Activated T-cell treated with anti-CD3 and anti-CD28 coated beads, Interleukin-2, amount 50 U/mL, for 72 hours (primary cell): ENCODE measurements at places on chromosomes 3 and 15. TPM values are rescaled to one million over a fixed set of nuclear protein-coding genes. Genes with fewer than 3 reads are reported as not detected.

Gene WNT5A
- 1.8 TPM for total RNA-seq

Gene LIPH
- 0.19 TPM for total RNA-seq

Gene KLHL6
- total RNA-seq: 88.8 TPM

Gene GPR176
- total RNA-seq: 0.41 TPM

Gene ZIC1
- total RNA-seq: not detected

Gene FSIP1
- total RNA-seq: 0.60 TPM

Gene KNL1
- total RNA-seq: 32.5 TPM

Gene IMPG2
- 0.86 TPM for total RNA-seq

Gene LMCD1
- total RNA-seq: 2.2 TPM

Gene CTXN2
- total RNA-seq: not detected

Gene RHO
- total RNA-seq: not detected

Gene DMXL2
- 10.8 TPM for total RNA-seq

Gene PPCDC
- 29.6 TPM for total RNA-seq

Gene BFSP2
- not detected for total RNA-seq

Gene CCR9
- 0.14 TPM for total RNA-seq

Gene CNTN3
- not detected for total RNA-seq

Gene CHDH
- 0.69 TPM for total RNA-seq

Gene ABI3BP
- total RNA-seq: not detected

Gene HESX1
- total RNA-seq: 0.72 TPM

Gene LOXL1
- total RNA-seq: 1.9 TPM

Gene FGD5
- total RNA-seq: not detected

Gene NR2E3
- not detected for total RNA-seq

Gene NPAP1
- total RNA-seq: not detected

Gene P4HTM
- 42.0 TPM for total RNA-seq

Gene GOLGA8G
- total RNA-seq: not detected

Gene GOLGA8O
- 2.8 TPM for total RNA-seq

Gene UMPS
- total RNA-seq: 36.8 TPM

Gene SERPINI1
- 3.7 TPM for total RNA-seq

Gene TRIM59
- total RNA-seq: 39.9 TPM

Gene GRAMD1C
- 3.0 TPM for total RNA-seq

Gene TMCO5A
- total RNA-seq: not detected

Gene EFCC1
- 0.42 TPM for total RNA-seq

Gene SUCLG2
- total RNA-seq: 39.5 TPM

Gene MEGF11
- total RNA-seq: not detected

Gene ZNF80
- total RNA-seq: 1.4 TPM

Gene FBXL22
- total RNA-seq: 1.3 TPM

Gene FBXO40
- not detected for total RNA-seq

Gene CEMIP
- 0.05 TPM for total RNA-seq

Gene VEPH1
- not detected for total RNA-seq

Gene SLC38A3
- total RNA-seq: not detected

Gene SCAANT1
- not detected for total RNA-seq

Gene DISP2
- 0.19 TPM for total RNA-seq

Gene CYP1A2
- not detected for total RNA-seq

Gene THPO
- not detected for total RNA-seq

Gene TTLL13
- 1.9 TPM for total RNA-seq

Gene RNF168
- 32.0 TPM for total RNA-seq
